ENCODE measurements at places on chromosomes 11 and 22.

DNA sequence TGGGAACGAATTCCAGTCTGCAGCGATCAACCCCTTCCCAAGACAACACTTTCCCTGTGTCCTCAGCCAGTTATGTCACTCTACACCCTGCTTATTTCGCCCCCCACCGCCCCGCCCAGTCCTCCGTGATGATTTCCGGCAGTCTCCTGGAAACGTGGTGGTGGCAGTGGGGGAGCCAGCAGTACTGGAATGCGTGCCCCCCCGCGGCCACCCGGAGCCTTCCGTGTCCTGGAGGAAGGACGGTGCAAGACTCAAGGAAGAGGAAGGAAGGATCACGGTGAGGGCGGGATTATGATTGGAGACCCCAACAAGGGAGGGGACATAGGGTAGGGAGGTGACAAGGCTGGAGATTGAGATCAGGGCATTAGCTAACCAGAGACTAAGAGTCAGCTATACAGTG lies 4.1 kb downstream of the ROBO3 start:
- DNase-seq: no peak

- no peak for DNase-seq
Measured at GRCh38 chr11:87356428-87356827, 318.7 kb downstream of the TMEM135 start.

GRCh38 chr22:38176170-38176741 lies 5.4 kb downstream of the PLA2G6 start:
- peak; percentile 76 for DNase-seq

DNA sequence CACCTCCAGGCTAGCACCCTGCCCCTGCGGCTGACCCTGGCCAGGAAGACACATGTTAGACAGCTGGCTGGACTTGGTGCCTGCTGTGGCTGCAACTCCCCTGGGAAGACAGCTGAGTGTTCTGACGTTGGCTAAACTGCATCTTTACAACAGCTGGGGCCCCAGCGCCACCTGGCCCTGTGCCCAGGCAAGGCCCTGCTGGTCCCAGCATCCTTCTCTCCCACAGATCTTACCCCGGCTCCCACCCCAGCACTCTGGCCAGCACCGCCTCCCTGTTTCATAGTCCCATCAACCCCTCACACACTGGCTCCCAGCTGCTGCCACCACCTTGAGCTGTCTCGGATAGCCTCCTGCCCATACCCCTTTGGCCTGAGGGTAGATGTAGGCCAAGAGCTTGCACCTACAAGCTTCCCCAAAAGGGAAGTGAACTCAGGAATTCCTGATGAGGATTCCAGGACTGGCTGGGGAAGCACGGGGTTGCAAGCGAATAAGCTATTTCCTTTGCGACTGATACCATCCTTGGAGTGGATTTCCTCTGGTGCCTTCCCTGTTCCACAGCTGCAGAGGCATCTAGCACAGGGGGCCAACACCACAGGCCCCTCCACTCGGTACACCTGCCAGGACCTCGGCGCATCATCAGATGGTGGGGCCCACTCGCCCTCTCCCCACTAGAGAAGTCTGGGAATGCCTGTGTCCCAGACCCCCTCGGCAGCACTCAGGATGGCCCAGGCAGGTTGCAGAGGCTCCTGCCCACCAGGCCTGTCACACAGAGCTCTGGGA lies 28.5 kb downstream of the RSPH14 start:
- no peak for DNase-seq

- DNase-seq: peak; percentile 74
Measured at GRCh38 chr22:38272373-38273134, at the start of gene TMEM184B. Gene TMEM184B (minus strand): TSS chr22:38273010. CDS start chr22:38247961, 25,049 bp downstream.

GRCh38 chr11:111186308-111186915 lies 59.1 kb upstream of the POU2AF2 start:
- DNase-seq: no peak

DNA sequence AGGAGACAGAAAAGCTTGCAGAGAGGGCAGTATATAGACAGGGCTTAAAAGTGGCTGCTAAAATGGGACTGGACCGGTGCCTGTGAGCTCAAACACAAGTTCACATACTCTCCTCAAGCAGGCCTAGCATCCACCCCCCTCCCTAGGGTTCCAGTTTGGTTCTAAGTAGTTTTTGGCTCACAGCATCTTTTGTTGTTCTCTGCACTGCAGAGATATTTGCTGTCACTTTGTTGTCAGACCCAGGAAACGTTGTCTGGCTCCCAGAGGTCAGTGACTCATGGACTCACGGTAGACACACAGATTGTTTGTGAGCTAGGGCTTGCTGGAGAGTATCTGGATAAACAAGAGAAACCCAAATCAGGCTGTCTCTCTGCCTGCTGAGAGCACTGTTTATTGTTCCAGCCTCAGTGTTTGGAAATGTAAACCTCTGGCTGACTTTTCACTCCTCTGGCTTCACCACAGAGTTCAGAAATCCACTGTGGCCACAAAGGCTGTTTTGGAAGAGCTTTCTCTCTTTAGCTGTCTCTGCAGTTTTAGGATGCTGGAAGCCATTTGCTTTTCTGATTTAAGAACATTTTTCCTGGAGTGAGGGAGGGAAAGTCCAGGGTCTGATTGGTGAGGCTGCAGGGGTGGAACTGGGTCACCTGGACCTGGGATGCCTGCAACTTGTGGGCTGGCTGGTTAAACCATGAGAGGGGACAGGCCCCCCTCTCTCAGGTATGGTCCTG lies 303.7 kb upstream of the PLET1 start:
- no peak for DNase-seq

- DNase-seq: no peak
Measured at GRCh38 chr11:129386795-129387397, 11.2 kb downstream of the BARX2 start.

Measured in activated naive CD4-positive, alpha-beta T cell treated with anti-CD3 and anti-CD28 coated beads for 36 hours (primary cell).